Activated B cell treated with CpG ODN at 0.5 μM for 24 hours (primary cell): ENCODE measurements at places on chromosomes 13 and 19. TPM values are rescaled to one million over a fixed set of nuclear protein-coding genes. Genes with fewer than 3 reads are reported as not detected.

- H3K4me3 ChIP-seq, result peak overlapping the region; percentile 87
- no peak for DNase-seq
- H3K27ac ChIP-seq, result peak overlapping the region; percentile 95
- H3K4me1 ChIP-seq, result peaks cover 46% of the 10 kb centered on the region
These were observed 1.4 kb upstream of the MPV17L2 start for GRCh38 chr19:18191640-18192062.

DNA sequence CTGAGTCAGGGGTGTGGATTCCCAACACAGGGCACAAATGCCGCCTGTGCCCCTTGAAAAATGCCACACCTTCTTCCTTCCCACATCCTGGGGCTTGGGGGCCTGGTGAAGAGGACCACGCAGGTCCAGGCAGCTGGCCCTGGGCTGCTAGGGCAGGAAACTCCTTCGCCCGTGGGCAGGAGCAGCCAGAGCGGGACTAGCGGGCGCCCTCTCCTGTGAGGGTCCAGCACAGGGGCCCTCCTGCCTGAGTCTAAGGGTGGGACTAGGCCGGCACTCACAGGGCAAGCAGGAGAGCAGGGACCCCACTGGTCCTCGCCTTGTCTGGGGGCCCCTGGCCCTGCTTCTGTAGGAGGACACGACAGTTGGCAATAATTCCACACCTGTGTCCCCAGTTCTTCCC is 7.5 kb upstream of the CEBPA start:
- peaks cover 32% of the 10 kb centered on the region for H3K27me3 ChIP-seq
- no peaks in the 10 kb centered on the region for H3K36me3 ChIP-seq
- no peaks in the 10 kb centered on the region for H3K4me1 ChIP-seq
- no peak for DNase-seq

DNA sequence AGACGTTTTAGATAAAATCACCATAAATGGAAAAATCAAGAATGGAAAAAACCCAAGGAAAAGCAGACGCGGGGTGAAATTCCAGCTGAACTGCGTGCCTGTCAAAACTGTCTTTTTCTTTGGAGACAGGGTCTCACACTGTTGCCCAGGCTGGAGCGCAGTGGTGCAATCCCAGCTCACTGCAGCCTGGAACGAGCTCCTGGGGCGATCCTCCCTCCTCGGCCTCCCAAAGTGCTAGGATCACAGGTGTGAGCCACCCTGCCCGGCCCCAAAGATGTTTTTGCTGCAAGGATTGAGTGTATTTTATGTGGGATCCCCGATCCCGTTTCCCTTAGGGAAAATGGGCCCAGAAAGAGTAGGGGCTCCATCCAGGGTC is 875 bp upstream of the PEAK3 start:
- no peak overlapping the region for H3K27ac ChIP-seq
- no peak overlapping the region for H3K4me3 ChIP-seq
- peaks cover 32% of the 10 kb centered on the region for H3K4me1 ChIP-seq
- no peaks in the 10 kb centered on the region for H3K27me3 ChIP-seq
- no peaks in the 10 kb centered on the region for H3K36me3 ChIP-seq
- no peak for DNase-seq

DNA sequence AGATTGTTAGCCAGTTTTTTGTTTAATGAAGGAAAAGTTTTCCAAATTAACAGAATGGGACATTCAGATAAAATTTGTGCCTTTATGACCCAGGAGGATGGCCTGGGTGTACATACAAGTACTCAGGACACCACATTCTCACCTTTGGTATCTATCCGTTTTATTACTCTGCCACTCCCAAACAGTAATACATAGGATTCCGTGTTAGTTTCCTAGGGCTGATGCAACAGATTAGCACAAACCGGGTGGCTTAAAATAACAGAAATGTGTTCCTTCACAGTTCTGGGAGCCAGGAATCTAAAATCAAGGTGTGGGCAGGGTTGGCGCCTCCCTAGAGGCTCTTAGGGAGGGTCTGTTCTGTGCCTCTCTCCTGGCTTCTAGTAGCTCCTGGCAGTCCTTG is 129.9 kb downstream of the GGACT start:
- no peaks in the 10 kb centered on the region for H3K27me3 ChIP-seq
- H3K27ac ChIP-seq, result no peak overlapping the region
- H3K36me3 ChIP-seq, result peaks cover 9% of the 10 kb centered on the region
- H3K4me1 ChIP-seq, result no peaks in the 10 kb centered on the region
- no peak overlapping the region for H3K4me3 ChIP-seq

DNA sequence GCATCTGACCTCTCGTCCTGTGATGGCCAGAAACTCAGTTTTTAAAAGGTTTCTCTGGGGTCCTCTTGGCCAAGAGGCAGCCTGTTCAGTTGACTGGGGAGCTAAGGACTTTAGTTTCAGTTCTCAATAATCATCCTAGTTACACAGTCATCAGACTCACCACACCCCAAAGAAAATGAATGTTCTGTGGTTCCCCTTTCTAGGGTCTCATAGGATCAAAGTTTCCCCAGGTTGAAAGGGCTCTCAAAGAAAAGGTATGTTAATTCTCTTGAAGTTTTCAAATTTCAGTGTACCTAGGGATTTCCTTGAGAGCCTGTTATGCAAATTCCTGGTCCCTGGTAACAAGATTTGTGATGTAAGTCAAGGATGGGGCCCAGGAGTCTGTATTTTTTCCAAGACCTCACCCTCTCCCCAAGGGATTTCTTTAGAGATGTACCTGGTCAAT is 94.9 kb downstream of the FAM216B start:
- peak overlapping the region; percentile 77 for H3K27ac ChIP-seq
- H3K36me3 ChIP-seq, result no peaks in the 10 kb centered on the region
- no peak for DNase-seq
- peak overlapping the region; percentile 47 for H3K4me3 ChIP-seq
- H3K27me3 ChIP-seq, result peaks cover 5% of the 10 kb centered on the region

DNA sequence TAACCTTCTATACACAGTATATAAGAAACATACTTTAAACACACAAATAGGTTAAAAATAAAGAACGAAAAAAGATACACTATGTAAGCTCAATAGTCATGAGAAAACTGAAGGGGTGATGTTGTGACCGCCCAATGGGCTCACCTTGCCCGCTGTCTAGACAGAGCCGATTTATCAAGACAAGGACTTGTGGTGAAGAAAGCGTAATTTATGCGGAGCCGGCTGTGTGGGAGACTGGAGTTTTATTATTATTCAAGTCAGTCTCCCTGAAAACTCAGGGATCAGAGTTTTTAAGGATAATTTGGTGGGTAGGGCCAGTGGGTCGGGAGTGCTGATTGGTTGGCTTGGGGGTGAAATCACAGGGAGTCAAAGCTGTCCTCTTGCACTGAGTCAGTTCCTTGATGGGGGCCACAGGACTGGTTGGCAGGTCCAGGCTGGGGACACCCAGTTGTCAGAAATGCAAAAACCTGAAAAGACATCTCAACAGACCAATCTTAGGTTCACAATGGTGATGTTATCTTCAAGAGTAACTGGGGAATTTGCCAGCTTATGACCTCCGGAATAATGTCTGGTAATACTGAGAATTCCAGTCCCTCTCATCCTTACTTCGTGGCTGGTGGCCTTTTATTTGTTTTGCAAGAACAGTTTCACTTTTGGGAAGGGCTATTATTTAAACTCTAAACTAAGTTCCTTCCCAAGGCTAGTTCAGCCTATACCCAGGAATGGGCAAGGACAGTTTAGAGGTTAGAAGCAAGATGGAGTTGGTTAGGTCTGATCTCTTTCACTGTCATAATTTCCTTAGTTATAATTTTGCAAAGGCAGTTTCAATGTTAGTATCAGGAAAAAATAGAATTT is 96.6 kb downstream of the UBL3 start:
- no peak overlapping the region for H3K27ac ChIP-seq
- DNase-seq, result no peak
- peaks cover 5% of the 10 kb centered on the region for H3K27me3 ChIP-seq
- H3K36me3 ChIP-seq, result no peaks in the 10 kb centered on the region
- no peak overlapping the region for H3K4me3 ChIP-seq

DNA sequence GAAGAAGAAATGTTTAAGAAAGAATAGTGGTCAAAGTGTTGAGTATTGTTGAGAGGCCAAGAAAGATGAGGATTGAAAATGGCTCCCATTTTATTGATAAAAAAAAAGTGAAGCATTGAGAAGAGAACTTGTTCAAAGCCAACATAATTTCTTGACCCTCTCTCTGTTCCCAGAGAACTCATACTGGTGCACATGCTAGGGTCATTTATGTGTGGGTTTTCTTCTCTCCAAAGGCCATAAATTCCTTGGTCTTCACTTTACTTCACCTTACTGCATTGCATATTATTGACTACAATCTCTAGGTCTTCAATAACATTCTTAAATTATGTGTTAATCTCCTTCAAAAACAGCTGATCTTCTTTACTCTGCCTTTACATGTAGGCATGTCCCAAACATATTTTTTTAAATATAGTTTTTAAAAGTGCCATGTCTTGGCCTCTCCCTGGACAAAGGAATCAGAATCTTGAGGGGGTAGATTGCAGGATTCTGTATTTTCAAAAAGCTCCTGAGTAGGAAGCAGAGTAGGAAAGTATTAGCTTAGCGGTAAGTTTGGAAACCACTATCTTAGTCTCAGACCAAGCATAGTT is 1.8 kb upstream of the FNDC3A start:
- H3K4me3 ChIP-seq, result no peak overlapping the region
- no peak overlapping the region for H3K27ac ChIP-seq
- peaks cover 30% of the 10 kb centered on the region for H3K4me1 ChIP-seq
- DNase-seq, result no peak
- no peaks in the 10 kb centered on the region for H3K27me3 ChIP-seq

- H3K27ac ChIP-seq, result no peak overlapping the region
- H3K36me3 ChIP-seq, result no peaks in the 10 kb centered on the region
- no peak overlapping the region for H3K4me3 ChIP-seq
- no peak for DNase-seq
- no peaks in the 10 kb centered on the region for H3K4me1 ChIP-seq
These were observed 36.0 kb downstream of the SPTBN4 start for GRCh38 chr19:40502647-40503319.

DNA sequence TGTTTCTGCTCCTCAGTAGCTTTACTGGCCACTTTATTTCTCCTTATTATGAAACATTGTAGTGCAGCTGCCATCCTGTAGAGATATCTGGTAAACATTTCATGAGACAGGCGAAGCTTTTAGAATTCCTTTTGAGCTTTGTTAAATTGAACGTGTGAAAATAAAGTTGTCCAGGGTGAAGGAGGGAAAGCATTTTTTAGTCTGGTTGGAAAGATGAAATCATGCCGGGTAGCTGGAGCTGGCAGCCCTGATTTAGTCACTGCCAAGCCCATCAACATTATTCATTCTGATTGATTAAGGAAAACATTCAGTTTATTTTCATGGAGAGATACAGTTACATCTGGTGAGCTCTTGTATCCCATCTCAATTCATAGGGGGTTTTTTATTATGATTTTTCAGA is 326.2 kb upstream of the GPC6 start:
- no peak overlapping the region for H3K4me3 ChIP-seq
- no peaks in the 10 kb centered on the region for H3K36me3 ChIP-seq
- H3K4me1 ChIP-seq, result no peaks in the 10 kb centered on the region
- no peak overlapping the region for H3K27ac ChIP-seq

DNA sequence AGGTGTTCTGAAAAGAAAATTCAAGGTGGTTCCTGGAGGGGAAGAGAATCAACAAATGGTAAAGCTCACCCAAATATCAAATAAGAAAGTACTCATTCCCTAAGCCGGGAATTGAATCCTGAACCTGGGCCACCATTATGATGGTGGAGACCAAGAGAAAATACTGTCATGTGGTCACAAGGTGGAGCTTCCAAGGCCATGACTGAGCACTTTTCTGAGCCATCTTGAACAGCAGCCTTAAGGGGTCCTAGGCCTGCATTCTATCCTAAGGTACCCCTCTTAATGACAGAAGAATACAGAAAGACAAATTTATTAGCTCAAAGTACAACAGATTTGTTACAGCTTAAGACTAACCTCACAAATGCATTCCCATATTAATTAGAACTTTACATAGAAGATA is 9.6 kb downstream of the ZNF431 start:
- no peaks in the 10 kb centered on the region for H3K27me3 ChIP-seq
- H3K4me1 ChIP-seq, result peaks cover 10% of the 10 kb centered on the region
- H3K36me3 ChIP-seq, result peaks cover 74% of the 10 kb centered on the region
- DNase-seq, result no peak

DNA sequence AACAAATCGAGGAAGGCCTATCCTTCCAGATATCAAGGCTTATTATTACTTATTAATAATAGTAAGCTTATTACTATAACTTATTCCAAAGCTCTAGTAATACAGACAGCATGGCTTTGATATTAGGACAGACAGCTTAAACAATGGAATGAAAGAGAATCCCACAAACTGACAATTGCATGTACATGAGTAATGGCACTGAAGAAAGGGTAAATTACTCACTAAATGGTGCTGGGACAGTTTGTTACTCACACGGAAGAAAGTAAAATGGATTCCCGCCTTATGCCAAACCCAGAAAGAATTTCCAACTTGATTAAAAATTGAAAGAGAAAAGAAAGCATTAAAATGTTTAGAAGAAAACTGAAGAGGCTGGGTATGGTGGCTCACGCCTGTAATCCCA is 60.3 kb downstream of the MIPEP start:
- DNase-seq, result no peak
- no peak overlapping the region for H3K27ac ChIP-seq
- no peaks in the 10 kb centered on the region for H3K27me3 ChIP-seq

- peaks cover 86% of the 10 kb centered on the region for H3K4me1 ChIP-seq
- H3K36me3 ChIP-seq, result no peaks in the 10 kb centered on the region
- peak overlapping the region; percentile 95 for H3K27ac ChIP-seq
- H3K4me3 ChIP-seq, result no peak overlapping the region
These were observed 222.2 kb downstream of the FOXO1 start for GRCh38 chr13:40444241-40444640.

DNA sequence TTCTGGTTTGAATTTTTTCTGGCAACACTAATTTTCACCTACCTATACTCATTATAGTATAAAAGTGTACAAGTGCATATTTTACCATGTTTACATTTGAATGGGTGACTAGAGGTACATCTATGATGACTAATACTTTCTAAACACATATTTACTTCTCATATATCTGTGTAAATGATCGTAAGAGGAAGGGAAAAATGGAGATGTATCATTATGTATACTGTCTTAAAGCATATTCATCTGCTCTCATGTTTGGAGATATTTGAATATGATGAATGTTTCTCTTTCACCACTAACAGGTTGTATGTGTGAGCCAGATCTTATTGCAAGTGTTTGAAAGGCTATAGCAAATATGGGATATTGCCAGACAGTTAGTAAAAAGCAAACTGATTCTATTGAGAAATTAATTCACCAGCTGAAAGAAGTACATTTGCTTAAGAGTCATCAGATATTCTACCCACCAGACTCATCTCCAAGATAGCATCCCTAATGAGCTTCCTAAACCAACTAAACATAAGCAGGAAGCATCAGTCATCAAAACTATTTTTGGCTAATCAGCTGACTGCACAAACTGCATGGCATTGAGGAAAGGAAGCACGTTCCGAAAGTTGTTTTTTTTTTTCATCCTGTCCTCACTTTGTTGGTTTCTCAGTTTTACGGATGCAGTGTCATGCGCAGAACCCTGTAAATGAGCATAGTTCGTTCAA is 738.2 kb downstream of the GPC5 start:
- no peak overlapping the region for H3K4me3 ChIP-seq
- H3K27me3 ChIP-seq, result no peaks in the 10 kb centered on the region
- H3K36me3 ChIP-seq, result no peaks in the 10 kb centered on the region

Gene ZNF415
- 2.7 and 5.8 TPM in 2 replicates for total RNA-seq

Gene NFIC
- 17.3 and 18.8 TPM in 2 replicates for total RNA-seq

Gene LYL1
- 67.1 and 74.8 TPM in 2 replicates for total RNA-seq

Gene PLK5
- not detected in 2 replicates for total RNA-seq

Gene PDX1
- not detected in 2 replicates for total RNA-seq

Gene ANKRD24
- 0.42 and 0.49 TPM in 2 replicates for total RNA-seq
